ENCODE measurements at places on chromosomes 1 and 21.

DNA sequence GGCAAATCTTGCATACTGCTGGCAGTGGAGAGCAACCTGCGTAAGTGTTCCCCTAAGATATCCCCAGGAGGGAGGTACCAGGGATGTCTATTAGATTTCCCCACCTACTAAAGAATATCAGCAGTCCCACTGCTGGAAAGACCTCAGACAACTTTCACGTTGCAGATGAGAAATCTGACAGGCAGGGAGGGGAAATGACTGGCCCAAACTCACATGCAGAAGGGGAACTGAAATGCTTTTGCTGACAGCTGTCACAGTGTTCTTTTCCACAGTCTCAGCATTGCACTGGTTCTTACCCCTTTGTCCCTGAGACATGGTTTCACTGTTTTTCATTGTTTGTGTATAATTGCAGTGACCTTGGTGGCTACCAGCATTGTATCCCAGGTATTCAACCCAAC is 84.8 kb upstream of the ATP1A1 start:
- DNase-seq, result no peak

DNA sequence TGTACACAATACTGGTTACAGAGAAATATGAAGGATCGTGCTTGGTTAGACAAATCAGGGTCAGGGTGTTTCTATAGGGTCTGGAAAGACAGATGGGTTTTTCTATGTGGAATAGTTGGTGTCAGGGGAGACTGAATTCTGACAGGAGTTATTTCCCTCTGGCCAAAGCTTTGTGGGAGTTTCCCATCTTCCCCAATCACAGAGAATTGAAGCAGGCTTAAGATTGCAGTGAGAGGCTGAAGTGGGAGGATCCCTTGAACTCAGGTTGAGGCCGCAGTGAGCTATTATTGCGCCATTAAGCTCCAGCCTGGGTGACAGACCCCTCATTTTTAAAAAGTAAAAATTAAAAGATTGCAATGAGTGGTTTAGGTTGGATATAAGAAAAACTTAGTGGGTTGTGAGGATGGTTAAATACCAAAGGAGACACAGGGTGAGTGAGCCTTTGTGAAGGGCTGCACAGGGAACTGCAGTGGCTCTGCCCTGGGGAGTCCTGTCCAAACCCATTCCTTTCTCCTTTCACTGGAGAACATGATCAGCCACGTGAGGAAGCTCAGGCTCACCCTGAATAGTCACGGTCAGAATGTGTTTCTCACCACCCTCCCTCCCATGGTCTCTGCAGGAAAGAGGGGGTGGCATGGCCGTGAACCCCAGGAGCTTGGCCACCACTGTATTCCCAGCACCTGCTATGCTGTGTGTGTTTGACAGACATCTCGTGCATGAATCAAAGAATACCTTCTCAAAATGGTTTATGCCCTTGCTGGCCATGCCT is 101.2 kb downstream of the INTS7 start:
- no peak for DNase-seq

GRCh38 chr1:64912191-64912590 is 54.2 kb downstream of the JAK1 start:
- DNase-seq, result no peak

DNA sequence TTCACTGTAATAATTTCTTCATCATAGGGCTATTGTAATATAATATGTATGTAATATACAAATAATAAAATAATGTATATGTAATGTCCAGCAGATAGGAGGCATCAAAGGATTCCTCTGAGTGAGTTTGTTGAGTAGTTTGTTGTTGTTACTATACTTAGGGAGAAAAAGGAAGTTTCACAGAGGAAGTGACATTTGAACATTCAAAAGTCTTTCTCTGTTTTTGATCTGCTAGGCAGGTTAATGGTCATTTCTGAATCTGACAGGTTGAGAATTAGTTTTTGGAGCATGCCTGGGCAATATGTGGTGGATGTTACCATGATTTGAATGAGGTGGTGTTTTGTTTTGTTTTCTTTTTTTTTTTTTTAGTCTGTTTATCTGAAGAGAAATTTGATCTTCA is 102.1 kb downstream of the NRDC start:
- no peak for DNase-seq

DNA sequence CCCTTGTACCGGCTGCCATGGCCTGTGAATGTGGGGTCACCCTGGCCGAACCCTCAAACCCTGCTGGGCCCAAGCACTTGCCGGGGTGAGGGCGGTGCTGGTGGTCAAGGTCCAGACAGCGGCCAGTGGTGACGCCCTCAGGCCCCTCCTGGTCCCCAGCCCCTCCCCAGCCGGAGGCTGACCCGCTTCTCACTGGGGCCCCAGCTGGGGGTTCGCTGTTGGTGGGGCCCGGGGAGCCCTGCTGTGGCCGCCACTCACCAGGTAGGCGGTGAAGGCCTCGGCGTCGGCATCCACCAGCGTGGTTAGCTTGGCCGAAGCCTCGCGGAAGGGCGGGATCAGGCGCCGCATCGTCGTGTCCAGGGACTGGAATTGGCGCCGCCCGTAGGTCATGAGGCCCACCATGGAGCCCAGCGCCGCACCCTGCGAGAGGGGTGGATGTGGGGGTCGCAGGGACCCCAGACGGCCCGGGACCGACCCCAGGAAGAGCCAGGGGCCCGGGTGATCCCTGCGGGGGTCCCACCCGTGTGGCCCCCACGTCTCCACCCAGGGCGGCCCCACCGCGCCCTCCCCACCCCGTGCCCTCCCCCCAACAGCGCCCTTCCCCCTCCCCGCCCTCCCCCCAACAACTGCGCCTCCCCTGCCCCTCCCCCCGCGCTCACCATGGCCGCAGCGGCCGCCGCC is 10.1 kb downstream of the FTCD start:
- no peak for DNase-seq

GRCh38 chr1:21909286-21909759 is 27.8 kb downstream of the HSPG2 start:
- no peak for DNase-seq

- DNase-seq, result no peak
Observed at GRCh38 chr1:220127076-220127475, 33.1 kb downstream of the IARS2 start.

- DNase-seq, result no peak
Observed at GRCh38 chr1:214378492-214378891, 97.5 kb downstream of the SMYD2 start.

DNA sequence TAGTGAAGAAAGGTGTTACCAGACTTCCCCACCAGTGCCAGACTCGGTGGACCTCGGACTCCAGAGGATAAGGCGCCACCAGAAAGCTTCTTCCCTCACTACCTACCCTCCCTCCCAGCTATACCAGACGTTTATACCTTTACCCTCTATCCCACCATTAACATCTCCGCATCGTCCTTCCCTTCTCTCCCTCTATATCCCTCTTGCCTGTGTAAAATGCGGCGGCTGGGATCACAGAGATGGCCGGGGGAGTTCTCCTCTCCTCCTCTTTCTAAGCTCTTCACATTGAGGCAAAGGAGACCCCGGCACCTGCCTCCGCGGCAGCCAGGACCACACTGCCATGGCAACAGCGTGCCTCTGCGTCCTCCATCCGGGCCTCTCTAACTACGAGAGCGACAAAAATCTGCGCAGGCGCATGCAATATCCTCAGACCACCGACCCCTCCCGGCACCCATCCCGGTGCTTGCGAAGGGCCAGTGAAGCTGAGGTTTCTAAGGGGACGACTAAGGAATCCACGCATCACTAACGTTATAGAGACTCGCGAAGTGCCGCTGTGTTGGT is at the start of gene CCDC181:
Gene CCDC181, minus strand, starts transcription at position 394 of the 561 bp plus-strand sequence. CDS start 2,547 bp downstream, outside the sequence.
- DNase-seq, result peak; percentile 98

- DNase-seq, result no peak
Observed at GRCh38 chr1:214391873-214392645, 111.1 kb downstream of the SMYD2 start.

DNA sequence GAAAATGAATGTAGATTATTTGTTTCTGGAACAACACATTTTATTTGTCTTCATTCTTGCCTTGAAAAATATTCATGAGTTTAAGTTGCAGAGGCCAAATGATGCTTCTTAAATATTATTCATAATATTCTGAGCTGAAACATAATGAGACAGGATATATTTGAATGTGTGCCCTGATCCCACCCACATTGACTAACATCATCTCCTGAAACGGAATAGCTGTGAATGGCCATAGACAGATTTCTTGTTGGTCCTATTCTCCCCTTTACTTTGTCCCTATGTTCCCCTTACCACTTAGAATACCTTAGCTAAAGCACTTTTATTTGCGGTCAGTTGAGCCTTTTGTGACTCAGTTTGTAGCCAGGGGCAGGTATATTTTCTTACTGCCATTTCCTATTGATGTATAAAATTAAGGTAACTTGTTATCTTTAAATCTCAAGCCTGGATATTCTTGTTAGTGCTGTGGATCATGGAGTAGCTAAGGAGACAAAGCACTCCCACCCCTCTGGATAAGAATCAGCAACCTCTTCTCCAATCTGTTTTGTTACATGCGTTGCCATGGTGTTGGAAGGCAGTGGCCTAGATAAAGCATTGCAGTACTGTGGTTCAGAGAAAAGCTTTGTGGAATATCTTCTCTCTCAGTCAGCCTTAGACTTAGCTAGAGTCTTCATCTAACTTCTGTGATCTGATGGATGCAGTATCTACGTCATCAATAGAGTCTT is 478.5 kb upstream of the DEPDC1 start:
- DNase-seq, result peak; percentile 15
